ENCODE measurements at places on chromosomes 16 and 17.

GRCh38 chr16:11033629-11034420, 89.5 kb downstream of the CLEC16A start:
- no peak for DNase-seq

- no peak for DNase-seq
These were observed 10.5 kb upstream of the PIP4K2B start for GRCh38 chr17:38809828-38810227.

DNA sequence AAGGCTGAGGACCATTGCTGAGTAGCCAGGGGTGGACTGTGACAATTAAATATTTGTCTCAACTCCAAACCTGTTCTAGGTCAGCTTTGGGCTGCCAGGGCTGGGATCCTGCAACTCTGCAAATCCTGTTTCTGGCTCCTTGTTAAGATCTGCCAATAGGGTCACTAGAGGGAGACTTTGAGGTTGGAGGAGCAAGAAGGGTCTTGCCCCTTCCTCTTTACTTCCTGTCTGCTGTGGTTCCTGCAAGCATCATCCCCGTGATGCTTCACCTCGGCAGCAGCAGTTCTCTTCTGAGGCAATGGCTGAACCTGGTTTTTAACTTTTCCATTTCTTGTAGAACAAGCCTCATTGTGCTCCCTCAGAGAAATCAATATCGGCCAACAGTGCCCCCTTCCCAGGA, 124.6 kb downstream of the IRX5 start:
- no peak for DNase-seq

DNA sequence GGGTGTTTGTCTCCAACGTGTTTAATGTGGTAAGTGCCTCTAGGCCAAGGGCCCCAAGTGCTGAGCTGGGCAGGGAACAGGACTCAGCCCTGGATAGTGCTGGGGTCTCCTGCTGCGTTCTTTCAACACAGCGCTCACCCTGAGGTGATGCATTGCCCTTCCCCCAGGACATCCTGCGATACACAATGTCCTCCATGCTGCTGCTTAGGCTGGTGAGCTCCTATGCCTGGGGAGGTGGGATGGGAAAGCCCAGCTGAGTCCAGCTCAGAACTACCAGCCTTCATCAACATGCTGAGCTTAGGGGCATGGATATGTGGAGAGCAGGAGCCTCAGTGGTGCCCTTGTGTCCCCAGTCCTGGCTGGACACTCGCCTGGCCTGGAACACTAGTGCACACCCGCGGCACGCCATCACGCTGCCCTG, 563 bp downstream of the ZACN start:
- no peak for DNase-seq

DNA sequence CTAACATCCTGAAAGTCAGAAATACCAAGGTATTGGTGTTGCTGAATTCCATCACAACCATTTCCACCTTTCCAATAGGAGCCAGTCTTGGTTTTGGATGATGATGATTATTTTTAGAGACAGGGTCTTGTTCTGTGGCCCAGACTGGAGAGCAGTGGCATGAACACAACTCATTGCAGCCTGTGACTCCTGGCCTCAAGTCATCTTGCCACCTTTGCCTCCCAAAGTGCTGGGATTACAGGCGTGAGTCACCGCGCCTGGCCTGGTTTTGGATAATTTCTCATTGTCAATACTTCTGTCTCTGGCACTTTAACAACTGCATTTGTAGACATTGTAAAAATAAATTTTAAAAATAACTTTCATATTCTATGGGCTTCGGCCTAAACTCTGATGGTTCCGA, 22.6 kb downstream of the STAT5B start:
- no peak for DNase-seq

DNA sequence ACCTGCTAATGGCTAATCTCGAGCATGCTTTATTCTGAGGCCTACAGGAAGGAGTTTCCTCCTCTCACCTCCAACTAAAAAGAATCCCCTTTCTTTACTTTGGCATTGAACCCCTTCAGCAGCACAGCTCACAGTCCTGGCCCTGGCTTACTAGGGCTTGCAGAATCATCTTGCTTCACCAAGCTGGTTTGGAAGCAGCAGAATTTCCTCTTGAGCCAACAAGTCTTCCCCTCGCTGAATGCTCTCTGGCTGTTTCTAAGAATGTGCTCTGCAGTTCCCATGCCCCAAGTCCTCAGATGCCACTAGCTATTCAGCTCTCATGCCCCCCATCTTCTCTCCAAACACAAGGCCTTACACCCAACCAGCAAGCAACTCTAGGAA, 271.2 kb downstream of the NTN1 start:
- no peak for DNase-seq

DNA sequence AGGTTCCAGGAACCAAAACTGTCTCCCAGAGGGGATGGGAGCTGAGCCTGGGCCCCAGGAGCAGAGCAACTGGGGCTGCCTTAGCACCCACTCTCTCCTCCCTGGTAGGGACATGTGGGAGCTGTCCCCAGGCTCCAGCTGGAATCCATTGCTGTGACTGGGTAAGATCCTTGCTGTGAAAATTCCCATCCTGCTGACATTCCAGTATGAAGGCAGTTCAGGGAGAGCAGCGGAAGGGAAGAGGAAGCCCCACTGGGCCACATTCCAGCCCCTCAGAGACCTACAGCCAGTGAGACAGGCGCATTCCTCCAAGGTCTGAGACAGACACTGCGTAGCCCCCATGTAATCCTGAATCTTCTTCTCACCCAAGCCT, 24.2 kb downstream of the MYO18A start:
- no peak for DNase-seq

GRCh38 chr17:72515291-72516065, 394.7 kb downstream of the SOX9 start:
- no peak for DNase-seq

GRCh38 chr17:34865716-34866115, 95.5 kb downstream of the CCT6B start:
- no peak for DNase-seq

- DNase-seq: no peak
These were observed 12.0 kb downstream of the PLA2G10 start for GRCh38 chr16:14682121-14682520.

DNA sequence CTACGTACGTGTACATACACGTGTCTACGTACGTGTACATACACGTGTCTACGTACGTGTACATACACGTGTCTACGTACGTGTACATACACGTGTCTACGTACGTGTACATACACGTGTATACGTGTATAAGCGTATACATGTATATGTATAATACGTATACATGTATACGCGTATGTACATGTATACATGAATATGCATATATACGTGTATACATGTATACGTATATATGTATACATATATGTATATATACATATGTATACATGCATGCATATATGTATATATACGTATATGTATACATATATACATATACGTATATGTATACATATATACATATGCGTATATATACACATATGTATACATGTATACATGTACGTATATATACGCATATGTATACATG, 22.2 kb upstream of the PYY start:
- no peak for DNase-seq

DNA sequence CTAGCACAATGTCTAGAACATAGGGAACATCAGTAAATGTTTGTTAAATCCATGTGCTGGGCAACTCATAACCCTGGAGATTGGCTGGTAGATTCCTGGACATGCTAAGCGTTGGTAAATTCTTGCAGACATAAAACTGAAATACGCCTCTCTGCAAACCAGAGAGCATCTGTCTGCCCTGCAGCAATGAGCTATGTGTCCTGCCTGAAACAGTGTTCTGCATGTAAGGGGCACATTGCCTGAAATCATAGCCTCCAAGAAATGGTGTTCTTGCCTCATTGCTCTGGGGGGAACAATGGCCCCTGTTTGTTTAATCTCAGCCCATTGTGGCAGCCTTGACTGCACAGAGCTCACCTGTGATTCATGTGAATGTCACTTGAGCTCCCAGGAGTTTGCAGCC, 113.5 kb upstream of the CCL2 start:
- no peak for DNase-seq

DNA sequence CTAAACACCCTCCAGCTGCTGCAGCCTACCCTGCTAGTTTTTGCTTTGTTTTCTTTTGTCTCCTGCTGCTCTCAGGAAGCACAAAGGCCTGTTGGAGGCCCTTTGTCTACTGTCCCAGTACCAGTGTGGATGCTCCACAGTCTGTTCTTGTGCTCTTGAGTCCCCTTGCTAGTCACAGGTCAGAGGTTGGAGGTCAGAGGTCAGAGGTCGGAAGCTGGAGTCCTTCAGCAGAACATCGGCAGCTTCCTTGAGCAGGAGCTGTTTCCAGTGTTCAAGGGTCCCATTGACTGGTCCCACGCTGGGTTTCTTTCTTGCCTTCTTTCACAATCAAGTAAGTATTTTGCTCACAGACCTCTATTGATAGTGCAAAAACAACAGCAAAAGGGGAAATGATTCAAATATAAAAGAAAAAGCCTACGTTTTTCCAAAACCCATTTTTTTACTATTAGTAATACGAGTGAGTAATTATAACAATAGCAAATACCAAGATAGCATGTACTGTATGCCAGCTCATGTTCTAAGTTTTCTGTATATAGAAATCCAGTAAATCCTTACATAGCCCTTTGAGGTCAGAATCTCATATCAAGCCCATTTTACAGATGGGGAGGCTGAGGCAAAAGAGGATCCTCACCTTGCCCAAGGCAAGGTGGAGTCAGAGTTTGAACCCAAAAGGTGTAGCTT, 10.9 kb upstream of the IL34 start:
- DNase-seq: no peak

GRCh38 chr17:65519462-65519861, 42.0 kb downstream of the AXIN2 start:
- no peak for DNase-seq

- no peak for DNase-seq
These were observed 153.4 kb upstream of the PLCG2 start for GRCh38 chr16:81625544-81626153.

DNA sequence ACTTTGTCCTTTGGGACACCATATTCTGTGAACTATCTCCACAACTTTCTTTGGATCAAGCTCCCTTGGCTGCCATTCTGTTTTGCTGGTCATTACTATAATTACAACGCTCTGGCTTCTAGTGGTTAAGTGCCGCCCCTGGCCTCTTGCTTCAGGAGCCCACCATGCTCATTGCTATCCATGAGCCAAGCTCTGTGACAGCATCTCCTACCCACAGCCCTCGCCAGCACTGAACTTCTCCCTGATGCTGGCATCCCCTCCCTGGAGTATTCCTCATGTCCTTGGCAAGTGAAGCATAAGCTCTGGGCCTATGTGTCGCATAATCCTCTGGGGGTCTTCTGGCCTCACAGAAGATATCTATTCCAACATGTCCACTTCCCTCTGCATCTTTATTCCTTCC, 60.6 kb upstream of the DHX40 start:
- DNase-seq: no peak

- no peak for DNase-seq
These were observed 390 bp upstream of the UNC13D start for GRCh38 chr17:75844530-75845057.

DNA sequence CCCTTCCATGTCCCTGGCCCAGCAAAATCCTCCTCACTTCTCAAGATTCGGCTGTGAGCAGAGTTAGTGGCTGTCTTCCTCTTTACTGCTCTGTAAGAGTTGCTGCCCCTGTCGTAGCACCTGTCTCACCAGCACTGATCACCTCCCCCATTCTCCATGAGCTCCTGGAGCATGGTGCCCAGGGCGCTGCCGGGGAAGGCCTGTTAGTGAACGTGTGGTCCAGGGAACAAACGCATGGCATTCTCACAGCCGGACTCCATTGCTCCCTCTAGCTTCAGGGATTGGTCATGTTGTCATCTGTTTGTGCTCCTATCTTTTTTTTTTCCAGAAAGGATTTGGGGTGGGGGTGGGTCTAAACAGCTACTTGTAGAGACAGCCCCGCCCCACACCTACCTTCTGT, 141.2 kb downstream of the CMIP start:
- DNase-seq: no peak

GRCh38 chr17:37607637-37608331, 1.4 kb downstream of the SYNRG start:
- DNase-seq: no peak

DNA sequence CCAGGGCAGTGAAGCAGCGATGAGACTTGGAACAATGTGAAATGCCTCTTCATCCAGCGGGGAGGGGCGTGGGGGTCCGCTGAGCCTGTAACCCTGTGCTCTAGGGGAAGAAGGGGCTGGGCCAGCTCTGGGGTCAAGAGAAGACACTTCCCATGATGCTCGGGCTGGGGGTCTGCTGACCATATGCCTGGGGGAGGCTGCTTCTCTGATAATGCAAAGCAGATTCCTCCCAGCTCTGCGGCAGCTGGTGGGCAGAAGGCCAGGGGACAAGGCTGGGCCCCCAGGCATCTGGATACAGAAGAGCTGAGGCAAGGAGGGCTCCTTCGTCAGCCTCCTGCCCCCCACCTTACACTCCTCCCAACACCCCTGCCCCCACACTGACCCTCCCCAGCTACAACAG, 24.7 kb downstream of the NGFR start:
- DNase-seq: no peak

- no peak for DNase-seq
These were observed 19.2 kb downstream of the FLOT2 start for GRCh38 chr17:28878158-28878910.

DNA sequence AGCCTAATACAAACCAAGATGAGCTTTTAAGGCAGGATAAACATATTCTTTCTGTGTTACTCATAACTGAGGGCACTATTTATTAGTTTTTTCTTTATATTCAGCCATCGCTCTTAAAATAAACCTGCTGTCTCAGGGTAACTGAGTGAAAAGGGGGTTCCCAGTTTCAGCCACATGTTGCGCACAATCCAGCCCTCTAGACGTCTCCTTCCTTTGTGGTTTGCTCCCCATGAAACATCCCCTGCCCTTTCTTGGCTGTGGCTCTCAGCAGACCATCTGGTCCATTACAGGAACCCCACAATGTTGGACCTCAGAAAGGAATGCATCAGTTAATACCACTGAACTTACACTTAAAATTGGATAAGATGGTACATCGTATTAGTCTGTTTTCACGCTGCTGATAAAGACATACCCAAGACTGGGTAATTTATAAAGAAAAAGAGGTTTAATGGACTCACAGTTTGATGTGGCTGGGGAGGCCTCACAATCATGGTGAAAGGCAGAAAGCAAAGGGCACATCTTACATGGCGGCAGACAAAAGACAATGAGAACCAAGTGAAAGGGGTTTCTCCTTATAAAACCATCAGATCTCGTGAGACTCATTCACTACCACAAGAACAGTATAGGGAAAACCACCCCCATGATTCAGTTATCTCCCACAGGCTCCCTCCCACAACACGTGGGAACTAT, 12.6 kb upstream of the IL21R start:
- no peak for DNase-seq

GRCh38 chr17:7060165-7060891, 16.4 kb upstream of the SLC16A11 start:
- DNase-seq: no peak

GRCh38 chr17:79152110-79152509, 77.5 kb downstream of the ENGASE start:
- no peak for DNase-seq
